ENCODE measurements at places on chromosomes 3 and 15.
A peak's percentile ranks its signal among the peaks of the same experiment; 100 is the strongest.

GRCh38 chr15:78007964-78008886 is 69.3 kb downstream of the TBC1D2B start:
- DNase-seq, result no peak

DNA sequence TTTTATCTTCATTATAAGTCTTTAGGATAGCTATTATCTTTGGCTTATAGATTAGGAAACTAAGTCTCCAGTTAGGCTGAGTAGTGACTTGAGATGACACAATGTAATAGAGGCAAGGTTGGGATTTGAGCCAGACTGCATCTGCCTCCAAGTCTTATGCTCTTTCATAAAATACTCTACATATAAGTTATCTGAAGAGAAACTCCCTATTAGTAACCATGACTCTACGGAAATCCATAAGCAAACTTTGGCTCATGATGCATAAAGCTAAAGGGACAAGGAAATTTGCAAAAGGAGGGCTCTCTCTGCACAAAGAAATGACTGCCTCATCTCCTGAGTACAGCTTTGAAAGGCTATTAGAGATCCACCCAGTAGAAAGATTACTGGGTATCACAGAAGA is 77.6 kb upstream of the FRMD4B start:
- DNase-seq, result no peak

DNA sequence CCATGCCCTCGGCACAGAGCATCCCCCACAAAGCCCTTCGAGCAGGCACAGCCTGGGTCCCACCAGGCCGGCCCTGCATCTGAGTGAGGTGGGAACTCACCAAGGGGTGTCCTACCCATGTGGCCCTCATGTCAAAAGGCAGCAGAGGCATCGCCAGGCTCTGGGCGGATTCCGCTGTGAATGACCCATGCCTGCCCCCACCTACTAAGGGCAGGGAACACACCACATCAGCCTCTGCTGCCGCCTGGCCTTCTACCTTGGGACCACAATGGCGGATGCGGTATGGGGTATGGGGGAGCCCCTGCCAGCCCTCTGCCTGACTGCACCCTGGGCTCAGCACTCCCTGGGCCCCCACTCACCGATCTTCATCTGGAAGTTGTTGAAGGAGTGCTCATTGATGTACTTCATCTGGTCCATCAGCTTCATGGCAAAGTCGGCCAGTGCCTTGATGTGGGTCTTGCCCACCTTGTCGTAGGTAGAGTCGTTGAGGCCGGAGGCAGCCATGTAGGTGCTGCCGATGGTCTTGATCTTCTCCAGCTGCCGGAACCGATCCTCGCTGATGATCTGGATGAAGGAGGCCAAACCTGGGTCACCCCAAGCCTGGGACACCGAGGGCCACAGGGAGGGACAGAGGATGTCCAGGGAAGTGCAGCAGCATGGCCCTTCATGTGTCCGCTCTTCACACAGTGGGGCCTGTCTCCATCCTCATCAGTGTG is 87.8 kb downstream of the SEC22A start:
- no peak for DNase-seq

- peak; percentile 48 for DNase-seq
Observed at GRCh38 chr3:11076711-11077110, 77.6 kb upstream of the HRH1 start.

DNA sequence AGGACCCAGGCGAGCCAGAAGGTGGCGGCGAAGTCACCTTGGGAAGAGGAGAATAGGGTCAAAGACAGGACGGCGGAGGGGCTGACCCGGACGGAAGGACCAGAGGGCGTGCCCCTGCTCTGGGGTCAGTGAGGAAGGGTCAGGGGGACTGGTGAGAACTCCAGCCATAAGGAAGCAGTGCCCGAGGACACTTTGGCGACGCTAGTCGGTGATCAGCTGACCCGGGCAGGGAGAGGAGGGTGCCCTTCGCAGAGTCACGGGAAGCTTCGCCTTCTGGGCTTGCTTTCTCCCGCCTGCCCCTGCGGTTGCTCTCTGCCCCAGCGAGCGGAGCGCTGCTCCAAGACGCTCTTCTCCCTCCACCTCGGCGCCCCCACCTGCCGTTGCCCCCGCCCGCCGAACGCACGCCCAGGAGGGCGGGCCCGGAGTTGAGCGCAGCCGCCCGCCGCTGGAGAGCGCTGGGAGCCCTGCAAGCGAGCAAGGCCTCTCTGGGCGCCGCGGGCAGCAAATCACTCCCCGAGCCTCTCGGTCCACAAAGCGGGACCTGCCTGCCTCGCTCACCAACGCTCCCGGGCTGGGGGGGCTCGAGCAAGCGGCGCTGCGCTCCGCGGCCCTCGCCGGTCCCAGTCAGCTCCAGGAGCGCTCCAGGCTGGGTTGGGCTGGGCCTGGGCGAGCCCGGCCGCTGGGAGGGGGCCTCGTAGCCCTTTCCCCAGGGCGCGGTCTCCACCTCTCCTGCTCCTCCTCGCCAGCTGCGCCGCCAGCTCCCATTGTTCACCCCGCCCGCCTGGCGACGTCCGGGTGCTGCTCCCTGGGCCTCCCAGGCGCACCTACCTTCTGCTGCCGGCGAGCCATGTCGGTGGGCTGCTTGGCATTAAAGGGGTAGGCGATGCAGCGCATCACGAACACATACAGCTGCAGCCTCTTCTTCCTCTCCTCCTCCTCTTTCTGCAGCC is 1.2 kb downstream of the CADPS start:
- DNase-seq, result peak; percentile 71

DNA sequence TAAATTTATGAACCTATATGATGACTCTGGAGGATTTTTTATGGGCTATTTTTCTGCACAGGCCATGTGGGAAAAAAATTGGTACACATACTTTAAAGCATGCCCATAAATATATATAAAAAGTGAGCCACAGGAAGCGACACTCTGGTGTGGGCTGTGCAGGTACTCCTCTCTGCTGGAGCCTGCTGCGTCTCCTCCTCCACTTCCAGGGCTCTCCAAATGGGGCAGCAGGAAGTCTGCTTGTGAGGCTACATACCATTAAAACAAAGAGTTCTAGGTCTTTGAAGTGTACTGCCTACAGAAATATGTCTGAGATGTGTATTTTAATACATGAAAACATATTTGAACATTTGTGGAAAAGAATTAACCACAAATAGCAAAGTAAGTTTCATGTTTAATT is 135.1 kb downstream of the CTNNB1 start:
- no peak for DNase-seq

- no peak for DNase-seq
Observed at GRCh38 chr3:117752984-117753717, 1043.6 kb downstream of the TUSC7 start.

- DNase-seq, result no peak
Observed at GRCh38 chr3:125309476-125309875, 65.6 kb downstream of the ZNF148 start.

DNA sequence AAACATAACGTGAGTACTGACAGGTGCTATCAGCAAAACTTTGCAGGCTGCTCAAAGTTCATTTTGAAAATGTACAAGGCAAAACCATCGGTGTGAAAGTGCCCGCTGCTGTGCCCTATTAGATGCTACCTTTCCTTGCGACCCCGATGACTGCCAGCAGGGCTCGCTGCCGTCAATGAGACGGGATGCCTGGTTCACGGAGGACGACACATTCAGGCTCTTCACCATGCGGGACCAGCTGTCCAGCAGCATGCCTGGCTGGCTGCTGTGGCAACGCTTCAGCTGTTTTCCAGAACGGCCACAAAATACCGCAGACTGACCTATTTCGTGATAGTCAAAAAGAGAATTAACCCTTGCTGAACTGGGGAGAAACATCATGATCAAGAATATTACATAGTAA is 92.7 kb upstream of the OCA2 start:
- peak; percentile 91 for DNase-seq

GRCh38 chr3:1275495-1275894 is 182.7 kb downstream of the CNTN6 start:
- peak; percentile 45 for DNase-seq

DNA sequence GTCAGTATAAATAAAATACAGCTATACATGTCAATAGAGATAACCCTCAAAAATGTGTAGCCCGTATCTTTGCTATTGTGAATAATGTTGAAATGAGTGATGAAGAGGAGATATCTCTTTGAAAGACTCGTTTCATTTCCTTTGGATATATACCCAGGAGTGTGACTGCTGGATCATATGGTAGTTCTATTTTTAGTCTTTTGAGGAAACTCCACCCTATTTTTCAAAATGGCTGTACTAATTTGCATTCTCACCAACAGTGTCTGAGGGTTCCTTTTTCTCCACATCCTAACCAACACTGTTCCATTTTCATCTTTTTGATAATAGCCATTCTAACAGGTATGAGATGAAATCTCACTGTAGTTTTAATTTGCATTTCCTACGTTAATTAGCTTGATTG is 237.5 kb upstream of the GBE1 start:
- no peak for DNase-seq

DNA sequence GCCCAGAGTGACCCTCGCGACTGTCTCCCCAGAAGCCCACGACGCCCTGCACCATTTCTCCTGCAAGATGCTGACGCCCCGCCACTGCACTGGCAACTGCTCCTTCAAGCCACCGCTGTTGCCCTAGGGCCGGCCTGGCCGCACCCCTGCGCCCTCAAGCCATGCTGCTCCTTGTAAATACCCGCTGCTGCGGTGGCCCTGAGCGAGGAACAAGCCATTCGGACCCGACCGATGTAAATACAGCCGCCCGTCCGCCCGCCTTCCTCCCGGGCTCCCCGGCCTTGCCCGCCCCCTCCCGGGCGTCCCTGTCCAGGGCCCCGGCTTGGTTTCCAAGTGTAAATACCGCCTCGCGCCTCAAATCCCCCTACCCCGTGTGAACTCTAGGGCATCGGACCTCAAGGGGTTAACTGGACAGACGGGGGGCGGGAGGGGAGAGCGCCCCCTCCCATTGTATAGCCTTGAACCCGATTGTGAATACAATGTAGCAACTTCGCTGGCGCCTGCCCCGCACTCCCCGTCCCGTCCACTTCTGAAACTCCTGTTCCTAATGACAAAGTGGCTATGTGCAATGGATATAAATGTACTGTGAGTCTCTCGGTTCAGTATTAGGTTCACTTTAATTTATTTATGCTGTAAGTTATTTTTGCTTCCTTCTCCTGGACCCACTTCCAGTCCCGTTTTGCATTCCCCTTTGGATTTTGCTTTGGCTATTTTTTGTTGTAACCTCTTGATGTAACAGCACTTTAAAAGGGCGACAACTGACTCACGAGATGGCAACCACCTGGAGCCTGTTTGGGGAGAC is 5.9 kb downstream of the RNU6-1 start:
- DNase-seq, result peak; percentile 71

- DNase-seq, result no peak
Observed at GRCh38 chr3:181823716-181824115, 112.0 kb downstream of the SOX2 start.

DNA sequence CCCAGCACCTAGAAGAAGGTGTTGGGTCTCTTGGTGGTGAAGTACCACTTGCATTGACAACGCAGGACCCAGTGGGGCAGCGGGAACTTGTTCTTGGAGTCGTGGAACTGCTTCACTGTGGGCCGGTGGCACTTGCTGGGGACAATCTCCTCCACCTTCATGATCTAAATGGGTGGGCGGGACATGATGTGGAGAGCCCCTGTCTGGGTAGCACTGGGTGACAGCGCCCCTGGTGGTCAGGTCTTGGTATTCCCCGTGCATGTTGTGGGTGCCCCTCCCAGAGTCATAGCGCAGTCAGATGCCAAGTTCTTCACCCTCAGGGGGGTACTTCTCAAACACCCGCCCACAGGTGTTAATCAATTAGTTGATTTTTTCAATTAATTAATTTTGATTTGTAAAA is 60.2 kb downstream of the AGBL1 start:
- DNase-seq, result no peak

DNA sequence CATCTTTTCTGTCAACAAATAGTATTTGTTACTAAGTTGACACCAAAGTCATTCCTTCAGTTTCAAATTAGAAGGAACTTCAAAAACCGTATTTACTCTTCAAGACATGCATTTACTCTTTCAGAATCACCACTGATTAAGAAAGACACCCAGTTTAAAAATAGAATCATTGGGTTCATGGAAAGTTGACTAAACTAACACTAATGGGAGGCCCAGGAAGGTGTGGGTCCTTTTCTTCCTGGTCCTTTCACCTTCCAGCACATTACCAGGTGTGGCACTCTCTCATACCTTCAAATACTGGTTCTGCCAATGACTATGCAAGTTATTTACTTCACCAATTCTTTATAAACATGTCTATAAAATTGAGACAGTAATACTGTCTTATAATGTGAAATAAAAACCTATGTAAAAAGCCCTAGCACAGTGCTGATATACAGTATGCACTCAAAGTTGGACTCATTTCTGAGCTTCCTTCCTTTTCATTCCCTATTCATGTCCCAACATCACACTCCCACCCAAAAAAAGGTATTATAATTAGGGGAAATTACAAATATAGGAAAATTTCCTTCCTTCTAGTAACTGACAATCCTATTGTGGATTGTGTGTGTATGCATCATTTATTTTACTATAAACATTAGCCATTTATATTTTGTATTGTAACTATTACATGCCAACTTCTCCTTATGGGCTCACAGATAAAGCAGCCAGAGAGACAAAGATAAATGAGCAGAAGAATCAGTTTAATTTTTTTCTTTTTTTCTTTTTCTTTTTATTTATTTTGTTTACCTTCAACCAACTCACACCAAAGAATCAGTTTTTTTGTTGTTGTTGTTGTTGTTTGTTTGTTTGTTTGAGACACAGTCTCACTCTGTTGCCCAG is 48.9 kb downstream of the LRRFIP2 start:
- DNase-seq, result no peak

DNA sequence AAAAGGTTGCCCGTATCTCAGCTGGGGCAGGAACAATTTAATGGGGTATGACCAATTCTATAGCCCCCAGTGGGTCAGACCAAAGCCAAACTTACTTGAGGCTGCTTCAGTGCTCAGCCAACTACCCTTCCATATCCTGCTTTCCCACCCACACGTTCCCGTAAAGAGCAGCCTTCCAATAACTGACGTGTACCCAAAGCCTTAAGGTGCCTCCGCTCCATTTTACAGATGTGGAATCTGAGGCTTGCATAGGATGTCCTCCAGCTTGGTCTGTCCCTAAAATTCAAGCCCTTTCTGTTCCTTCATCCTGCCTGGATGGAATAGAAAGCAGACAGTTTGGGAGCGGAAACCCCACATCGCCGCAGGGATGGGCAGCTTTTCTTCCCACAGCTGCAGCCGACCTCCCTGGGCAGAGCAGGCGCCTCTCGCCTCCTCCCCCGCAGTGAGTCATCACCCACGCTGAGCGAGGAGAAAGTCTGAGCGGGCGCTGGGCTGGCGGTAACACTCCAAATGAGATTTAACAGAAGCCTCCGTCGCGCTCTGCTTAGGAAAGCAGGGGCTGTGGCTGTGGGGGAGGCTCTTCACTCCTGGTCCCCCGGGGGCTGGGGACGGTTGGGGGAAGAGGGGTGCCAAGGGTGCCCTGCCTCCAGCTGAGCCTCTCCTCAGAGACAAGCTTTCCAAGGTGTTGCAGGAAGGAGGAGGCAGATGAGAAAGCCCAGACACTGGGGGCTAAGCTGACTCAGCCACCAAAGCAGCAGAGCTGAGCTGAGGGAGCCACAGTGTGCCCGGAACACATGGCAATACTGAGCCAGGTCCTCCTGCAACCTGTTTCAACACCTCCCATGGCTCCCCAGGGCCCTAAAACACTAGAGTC is 57.8 kb upstream of the HRH1 start:
- DNase-seq, result peak; percentile 61

DNA sequence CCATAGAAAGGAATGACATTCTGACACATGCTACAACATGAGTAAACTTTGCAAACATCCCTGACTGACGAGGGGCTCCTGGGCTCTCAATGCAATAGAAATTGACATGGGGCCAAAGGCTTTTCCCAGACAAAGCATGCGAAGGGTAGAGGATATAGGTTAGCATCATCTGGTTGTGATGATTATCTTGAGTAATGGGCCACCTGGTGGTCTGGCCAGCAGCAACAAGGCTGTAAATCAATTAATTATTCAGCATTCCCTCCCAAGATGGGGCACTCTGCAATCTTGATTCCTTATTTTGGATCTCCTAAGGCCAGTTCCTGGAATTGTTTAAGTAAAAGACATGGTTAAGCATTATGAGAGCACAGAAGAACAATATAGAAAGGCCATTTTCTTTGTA is 99.2 kb downstream of the AGBL1 start:
- peak; percentile 77 for DNase-seq
